ENCODE measurements at places on chromosomes 4 and X.
A peak's percentile ranks its signal among the peaks of the same experiment; 100 is the strongest.

DNA sequence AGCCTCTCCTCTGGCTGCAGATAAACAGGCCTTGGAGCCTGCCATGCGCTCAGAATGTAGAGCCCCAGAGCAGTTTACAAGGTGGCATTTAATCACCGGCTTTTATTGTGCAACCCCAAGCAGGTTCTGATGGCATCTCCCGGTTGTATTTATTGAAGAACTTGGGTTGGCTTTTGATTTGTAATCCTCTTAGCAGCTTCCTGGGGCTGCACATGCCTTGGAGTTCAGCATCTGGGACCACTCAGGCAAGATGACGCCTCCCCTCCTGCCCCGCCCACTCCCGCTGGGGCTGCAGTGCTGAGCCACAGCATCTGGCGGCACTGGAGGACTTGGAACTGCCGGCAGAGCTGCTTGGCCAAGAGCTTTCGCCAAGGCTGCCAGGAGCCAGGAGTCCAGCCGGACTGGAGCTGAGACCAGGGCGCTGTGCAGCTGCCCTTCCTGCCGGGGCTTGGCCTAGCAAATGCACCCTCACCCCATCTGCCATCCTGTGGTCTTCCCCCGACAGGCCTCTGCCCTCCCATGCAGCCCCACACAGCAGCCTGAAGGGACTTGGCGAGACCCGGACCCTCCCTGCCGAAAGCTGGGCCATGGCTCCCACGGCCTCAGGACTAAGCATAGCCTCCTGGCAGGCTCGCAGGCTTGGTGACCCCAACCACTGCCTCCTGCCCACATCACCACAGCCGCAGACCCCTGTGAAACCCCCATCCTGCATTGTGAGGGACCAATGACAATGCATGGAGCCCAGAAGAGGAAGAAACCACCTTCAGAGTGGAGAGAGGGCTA is 5.4 kb downstream of the HTRA3 start:
- no peak for DNase-seq

DNA sequence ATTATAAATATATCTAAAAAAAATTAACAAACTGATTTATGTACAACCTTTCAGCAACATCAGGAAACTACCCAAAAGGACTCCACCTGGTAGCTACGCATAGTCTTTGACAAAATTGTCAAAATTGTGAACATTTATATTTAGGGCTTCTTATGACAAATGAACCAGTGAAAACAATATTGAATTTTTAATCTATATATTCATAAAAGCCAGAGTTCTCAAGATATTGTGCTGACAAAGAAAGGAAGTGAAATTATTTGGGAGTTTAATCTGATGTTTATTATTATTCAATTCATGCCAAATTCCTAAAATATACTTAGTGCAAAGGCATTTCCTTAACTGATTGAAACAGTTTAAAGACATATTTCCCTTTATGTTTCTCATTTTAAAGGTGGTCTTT is 5.3 kb upstream of the SULT1B1 start:
- DNase-seq, result no peak

- DNase-seq, result peak; percentile 29
Observed at GRCh38 chrX:53481816-53482465, 47.8 kb upstream of the HSD17B10 start.

DNA sequence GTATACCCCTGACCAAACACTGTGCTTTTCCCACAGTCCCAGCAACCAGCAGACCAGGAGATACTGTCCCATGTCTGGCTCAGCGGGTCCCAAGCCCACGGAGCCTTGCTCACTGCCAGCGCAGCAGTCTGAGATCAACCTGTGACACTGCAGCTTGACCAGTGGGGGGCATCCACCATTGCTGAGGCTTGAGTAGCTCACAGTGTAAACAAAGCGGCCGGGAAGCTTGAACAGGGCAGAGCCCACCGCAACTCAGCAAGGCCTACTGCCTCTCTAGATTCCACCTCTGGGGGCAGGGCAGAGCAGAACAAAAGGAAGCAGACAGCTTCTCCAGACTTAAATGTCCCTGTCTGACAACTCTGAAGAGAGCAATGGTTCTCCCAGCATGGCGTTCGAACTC is 58.1 kb downstream of the SLC10A6 start:
- no peak for DNase-seq

DNA sequence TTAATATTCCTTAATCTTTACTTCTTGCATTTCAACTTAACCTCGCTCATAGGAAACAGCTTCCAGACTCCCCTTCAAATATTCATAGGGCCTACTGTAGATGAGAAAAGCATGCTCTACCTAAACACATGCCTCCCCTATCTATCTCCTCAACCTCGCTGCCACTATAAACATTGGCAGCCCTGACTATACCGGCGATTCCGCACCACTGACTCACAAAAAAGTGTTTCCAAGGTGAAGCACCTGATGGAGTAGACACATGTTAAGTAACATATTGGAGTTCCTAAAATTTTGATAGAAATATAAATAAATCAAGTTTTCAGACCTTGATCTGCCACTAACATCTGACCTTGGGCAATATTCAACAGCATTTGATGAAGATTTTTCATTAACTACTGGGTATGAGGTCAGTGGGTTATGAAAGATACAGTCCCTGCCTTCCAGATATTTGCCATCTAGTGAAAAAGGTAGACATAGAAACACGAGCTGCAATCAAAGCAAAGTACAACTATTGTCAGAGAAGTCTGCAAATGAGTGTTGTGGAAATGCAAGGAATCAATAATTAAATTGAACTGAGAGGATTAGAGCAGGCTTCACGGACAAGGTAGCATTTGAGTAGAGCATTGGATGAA is 184.2 kb downstream of the MAML3 start:
- no peak for DNase-seq

DNA sequence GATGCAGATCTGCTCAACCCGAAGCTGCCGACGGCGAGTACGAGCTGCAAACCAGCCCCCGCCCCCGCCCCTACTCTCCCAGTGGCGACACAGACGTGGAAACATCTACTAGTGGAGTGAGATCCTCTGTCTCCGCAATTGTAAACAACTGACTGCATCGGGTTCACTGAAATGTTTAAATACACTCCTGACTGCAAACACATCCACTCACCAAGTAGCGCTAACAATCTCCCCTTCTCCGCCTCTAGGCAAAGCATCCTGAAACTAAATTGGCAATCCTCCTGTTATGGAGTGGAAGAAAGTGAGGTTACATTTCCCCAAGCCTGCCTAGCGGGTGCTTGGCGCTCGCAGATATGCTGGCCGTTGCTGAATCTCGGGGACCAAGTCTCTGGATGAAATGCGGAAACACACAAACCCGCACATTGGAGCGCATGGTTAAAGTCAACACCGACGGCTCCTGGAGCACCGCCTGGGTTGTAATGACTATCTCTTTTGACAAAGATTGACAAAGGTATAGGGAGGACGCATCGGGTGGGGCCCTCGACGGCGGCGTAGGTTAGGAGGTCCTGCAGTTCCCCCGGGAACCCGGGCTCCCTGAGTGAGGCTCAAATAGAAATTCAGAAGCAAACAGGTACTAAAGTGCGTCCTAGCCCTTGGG is 117.0 kb upstream of the TEX13C start:
- DNase-seq, result no peak

GRCh38 chr4:140637836-140638235 is 69.1 kb upstream of the UCP1 start:
- DNase-seq, result peak; percentile 42

- no peak for DNase-seq
Observed at GRCh38 chr4:20570981-20571715, 129.1 kb upstream of the PACRGL start.

DNA sequence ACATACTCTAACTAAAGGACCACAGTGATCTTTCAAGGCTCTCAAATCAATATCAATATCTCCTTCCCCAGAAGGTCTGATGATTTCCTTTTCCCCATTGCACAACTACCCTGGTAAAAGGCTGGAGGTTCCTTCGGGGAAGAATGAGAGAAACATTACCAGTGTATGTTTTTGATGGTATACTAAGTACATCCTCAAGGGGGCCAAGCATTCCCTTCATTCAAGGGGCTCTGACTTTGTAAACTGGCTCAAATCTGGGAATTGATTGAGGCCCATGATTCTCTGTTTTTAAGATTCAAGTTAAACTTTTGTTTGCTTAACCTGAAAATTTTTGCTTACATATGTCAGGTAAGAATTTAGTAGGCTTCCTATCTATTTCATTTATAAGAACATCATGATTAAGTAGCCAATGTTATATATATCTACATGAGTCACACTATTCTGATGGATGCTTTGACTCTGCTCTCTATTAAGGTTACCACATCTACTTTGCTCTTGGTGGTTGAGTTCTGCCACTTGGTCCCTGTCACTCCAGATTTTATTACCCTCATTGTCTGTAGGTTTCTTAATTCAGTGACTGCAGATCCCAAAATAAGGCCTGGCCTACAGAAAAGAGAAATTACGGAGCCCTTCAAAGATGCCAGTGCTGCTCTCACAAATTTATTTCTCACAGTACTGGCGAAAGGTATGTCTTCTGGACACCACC is 16.4 kb upstream of the GUCY1B1 start:
- DNase-seq, result no peak
